ENCODE measurements at places on chromosomes 4 and X.

GRCh38 chr4:36283912-36284465, 2.6 kb downstream of the DTHD1 start:
- DNase-seq: no peak

- DNase-seq: no peak
Observed at GRCh38 chrX:45711231-45711630, 510.6 kb upstream of the DIPK2B start.

GRCh38 chr4:168876106-168876505, 133.9 kb downstream of the CBR4 start:
- no peak for DNase-seq

GRCh38 chr4:41394481-41394894, 137.8 kb downstream of the UCHL1 start:
- DNase-seq: no peak

DNA sequence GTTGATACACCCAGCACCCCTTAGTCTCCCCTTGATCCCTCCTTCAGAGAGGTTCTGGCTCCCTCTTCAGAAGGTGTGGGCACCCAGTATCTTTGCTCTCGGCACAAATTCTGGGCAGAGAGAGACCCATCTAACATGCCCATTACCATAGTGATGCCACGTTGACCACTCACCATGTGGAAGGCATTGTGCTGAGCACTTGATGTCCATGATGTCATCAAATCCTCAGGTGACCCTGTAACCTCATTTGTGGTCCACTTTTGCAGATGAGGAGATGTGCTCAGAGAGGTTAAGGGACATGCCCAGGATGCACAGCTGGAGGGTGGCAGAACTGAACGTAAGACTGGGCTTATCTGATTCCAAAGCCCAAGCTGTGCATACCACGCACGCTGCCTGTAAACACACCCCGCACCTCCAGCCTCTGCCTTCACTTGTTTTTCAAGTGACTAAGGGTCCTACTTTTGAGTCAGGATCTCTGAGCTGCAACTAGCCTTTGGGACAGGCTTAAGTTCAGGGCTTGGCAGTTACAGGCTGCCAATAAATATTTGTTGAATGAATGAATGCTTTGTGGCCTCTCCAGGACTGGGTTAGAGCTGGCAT, 55.2 kb downstream of the HTRA3 start:
- DNase-seq: no peak

DNA sequence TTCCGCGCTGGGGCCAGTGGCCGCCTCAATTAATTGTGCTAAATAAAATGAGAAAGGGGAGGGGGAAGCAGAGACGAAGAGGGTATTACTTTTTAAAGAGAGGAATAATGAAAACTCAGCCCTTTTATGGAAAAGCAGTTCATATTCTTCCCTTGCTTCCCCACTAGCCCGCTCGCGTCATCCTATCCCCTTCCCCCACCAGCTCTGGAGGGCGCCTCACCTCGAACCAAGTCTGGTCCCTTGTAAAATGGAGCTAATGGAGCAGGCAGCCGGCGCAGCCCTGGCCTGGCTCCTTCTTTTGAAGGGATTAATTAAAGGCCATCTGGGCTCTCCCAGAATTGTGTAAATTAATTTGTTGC, 511 bp upstream of the NKX6-1 start:
- no peak for DNase-seq

DNA sequence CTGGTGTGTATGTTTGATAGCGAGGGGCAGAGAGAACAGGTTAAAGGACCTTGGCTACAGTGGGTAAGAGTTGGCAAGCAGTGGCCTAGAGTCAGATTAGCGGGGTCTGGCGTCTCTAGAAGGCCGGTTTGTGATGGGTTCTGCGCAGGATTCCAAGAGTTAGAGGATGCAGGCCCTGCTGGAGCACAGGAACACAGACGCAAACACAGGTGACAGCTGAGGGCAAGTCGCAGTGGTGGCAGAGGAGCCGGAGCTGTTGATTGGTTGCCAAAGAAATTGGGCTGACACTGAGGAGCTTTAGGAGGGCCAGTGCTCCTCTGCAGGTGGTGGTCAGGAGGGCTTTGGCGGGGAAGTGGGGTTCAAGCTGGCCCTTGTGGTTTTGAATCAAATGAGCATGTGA, 3.8 kb downstream of the TADA2B start:
- DNase-seq: no peak

- DNase-seq: no peak
Observed at GRCh38 chrX:16156692-16157331, 10.5 kb upstream of the MAGEB17 start.

- peak; percentile 35 for DNase-seq
Observed at GRCh38 chrX:49079489-49080428, at the start of gene WDR45. TSS of gene WDR45 (minus strand) at chrX:49079887. CDS start at chrX:49078095, 1,792 bp downstream.

DNA sequence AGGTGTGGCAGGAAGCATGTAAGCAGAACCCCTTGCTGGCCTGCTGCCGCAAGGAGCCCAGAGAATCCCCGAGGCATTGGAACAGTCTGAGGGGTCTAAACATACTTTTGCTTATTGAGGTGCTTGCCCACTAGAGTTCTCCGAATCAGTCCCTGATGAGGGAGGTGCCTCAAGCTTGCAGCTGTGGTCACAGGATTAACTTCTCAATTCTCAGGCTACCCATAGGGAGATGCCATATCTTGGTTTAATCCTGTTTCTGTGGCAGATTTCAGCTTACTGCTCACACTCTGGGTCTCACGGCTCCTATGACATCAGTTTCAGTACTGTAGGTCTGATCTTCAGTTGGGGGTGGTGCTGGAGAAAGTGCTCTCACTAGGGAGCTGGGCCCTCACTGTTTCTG, 39.9 kb downstream of the CCNG2 start:
- DNase-seq: no peak

DNA sequence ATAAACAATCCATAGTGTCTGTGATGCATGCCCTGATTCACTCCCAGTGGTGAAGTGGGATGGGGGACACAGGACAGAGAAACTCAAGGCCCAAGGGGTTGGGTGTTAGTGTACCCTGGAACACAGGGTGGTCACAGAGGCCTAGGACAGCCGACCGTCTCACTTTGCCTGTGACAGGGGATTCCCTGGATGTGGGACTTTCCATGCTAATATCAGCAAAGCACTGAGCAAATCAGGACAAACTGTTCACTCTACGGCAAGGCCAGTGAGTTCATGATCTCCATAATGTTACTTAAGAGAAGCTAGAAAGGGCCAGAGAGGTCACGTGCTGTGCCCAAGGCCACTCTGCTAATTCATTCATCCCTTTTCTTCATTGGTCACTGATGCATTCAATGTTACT, 158.7 kb upstream of the RBPJ start:
- DNase-seq: no peak

GRCh38 chrX:1442016-1442665, 10.6 kb downstream of the ASMTL start:
- no peak for DNase-seq

GRCh38 chrX:87528487-87528886, 10.9 kb downstream of the KLHL4 start:
- DNase-seq: no peak

DNA sequence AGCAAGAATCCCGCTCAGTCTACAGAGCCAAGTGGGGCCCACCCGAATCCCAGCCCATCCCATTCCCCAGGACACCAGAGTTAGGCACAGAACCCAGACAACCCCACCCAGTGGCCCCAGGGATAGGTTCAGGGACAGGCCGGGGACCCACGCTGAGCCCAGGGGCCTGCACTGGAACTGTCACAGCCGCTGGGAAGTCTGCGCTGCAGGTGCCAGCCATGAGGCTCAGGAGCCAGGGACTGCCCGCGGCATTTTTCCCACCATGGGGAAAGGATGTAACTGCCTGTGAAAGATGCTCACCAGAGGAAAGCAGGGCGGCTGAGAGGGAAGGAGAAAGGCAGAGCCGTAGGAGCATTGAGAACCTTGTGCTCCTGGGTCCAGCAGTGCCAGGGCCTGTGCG, 12.0 kb downstream of the EVC2 start:
- no peak for DNase-seq

- DNase-seq: no peak
Observed at GRCh38 chrX:17549107-17549651, 174.2 kb downstream of the NHS start.

DNA sequence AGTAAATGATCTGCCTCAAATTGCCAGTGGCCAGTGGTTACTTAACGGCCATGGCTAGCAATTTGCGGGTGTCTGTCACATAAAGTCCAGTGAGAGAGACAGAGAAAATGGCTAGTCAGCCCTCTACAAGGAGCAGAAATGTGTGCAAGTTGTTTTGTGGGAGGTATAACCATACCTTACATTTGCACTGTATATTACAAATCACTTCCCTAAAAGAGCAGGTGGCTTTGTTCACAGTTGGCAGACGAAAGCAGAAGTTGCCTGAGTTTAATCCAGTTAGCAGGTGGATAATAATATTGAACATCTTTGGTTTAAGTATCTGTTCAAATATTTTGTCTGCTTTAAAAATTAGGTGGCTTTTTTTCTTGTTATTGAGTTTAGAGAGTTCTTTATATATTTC, 15.6 kb downstream of the SRPX start:
- no peak for DNase-seq

DNA sequence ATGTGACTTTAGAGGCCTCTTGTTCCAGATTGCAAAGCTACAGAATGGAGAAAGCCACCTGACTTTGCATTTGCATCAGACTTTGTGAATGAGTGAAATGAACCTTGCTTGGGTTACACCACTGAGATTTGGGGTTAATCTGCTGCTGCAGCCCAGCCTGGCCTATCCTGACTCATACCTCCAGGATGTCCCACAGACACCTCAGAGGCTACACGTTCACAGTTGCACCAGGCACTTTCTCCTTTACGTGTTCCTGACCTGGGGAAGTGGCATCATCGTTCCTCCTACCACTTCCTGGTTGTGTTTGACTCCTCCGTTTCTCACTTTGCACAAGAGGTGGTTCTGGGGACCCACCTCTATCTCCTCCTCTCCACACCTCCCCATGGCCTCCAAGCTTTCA, 9.2 kb upstream of the SORCS2 start:
- DNase-seq: no peak

DNA sequence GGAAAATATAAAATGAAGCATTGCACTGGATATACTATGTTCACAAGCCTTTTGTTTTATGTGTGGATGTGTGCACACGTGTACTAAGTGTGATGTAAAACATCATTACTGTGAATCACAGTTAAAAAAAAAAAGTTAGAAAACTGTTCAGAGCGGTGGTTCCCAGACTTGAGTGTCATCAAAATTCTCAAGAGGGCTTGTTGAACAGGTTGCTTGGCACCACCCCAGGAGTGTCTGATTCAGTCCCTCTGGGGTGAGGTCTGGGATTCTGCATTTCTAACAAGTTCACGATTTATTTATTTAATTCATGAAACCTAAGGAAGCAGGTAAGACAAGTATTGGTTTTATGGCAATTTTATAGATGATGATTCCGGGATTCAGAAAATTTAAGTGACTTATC, 1.8 kb downstream of the CENPU start:
- no peak for DNase-seq

- no peak for DNase-seq
Observed at GRCh38 chr4:145041378-145041777, 56.6 kb downstream of the ANAPC10 start.

DNA sequence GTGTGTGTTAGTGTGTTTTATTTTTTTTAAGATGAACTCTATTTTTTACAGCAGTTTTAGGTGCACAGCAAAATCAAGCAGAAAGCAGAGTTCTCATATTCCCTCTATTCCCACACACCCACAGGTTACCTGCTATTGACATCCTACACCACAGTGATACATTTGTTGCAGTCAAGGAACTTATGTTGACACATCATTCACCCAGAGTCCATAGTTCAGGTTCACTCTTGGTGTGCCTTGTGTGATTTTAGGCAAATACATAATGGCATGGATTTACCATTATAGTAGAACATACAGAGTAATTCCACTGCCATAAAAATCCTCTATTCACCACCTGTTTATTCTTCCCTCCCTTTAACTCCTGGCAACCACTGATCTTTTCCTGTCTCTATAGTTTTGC, 28.7 kb downstream of the DIAPH2 start:
- DNase-seq: no peak

- DNase-seq: no peak
Observed at GRCh38 chr4:183140911-183141320, 41.9 kb downstream of the WWC2 start.

GRCh38 chrX:345020-345925, 26.7 kb upstream of the GTPBP6 start:
- DNase-seq: no peak

- no peak for DNase-seq
Observed at GRCh38 chrX:19332983-19333382, 10.7 kb upstream of the PDHA1 start.

GRCh38 chr4:127558088-127558487, 74.7 kb upstream of the INTU start:
- no peak for DNase-seq

- no peak for DNase-seq
Observed at GRCh38 chr4:1506956-1507721, 100.9 kb upstream of the NKX1-1 start.

DNA sequence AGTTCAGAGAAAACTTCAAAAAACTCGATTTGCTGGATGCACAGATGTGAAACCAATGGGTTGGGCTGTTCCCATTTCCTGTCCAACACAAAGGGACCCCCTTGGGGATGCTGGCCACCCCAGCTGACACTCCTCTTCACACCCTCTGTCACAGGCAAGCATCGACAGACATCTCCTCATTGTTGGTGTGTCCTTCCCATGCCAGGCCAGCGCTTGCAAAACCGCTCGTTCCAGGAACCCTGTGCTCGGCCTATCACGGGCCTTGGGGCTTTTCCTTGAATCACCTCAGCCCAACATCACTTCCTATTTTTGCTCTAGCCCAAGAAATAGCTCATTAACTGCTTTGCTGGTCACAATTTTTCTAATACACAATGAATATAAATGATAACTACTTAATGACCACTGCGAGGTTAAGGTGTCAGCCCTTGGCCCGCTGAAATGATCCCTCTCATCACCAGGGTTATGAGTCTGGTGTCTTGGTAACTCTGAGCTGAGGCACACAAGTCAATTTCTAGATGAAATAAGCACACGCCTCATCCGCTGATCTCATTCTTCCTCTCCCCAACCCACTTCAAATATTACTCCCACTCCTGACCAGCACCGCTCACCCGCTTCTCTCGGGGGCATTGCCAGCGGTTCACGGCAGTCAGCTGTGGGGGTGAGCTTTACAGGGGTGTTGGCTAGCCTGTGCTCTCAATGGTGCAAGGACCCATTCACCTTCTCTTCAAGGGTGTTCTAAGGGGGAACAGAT, 32.3 kb downstream of the BCOR start:
- no peak for DNase-seq

DNA sequence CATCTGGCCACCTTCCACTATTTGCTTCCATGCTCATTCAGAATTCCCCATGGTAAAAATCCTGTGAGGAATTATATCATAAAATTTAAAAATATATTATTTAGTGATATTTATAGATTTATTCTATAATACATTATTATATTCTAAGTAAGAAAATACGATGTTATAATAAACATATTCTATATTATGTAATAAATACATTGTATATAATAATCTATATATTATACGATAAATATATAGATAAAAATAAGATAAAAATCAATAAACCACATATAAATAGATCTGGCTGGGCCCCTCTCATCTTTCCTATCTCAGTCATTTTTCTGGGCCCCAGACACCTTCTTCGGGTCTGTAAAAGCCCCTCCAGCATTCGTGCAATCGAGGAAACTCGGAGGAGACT, 68.5 kb downstream of the DCTD start:
- DNase-seq: no peak

All from Jurkat, Clone E6-1 (cell line).